Pulmonary artery endothelial cell (primary cell): ENCODE measurements at places on chromosomes 5 and 9. TPM values are rescaled to one million over a fixed set of nuclear protein-coding genes. Genes with fewer than 3 reads are reported as not detected.

DNA sequence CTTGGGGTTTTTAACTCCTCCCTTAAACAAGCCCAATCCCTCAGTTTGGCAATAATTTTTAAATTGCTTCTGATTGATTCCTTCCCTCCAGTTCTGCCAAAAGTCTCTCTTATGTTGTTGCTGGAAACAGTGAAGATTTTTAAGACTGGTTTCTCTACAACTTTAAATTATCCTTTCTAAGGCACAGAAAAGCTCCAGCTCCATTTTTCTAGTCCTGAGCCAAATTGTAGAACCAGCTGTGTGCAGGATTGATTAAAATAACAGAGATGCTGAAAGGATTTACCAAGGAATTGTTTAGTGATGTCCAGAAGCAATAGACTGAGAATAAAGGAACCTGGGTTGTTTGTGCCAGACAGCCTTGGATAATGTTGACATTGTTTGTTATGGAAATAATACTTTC is 111.3 kb downstream of the NUDT12 start:
- no peak for DNase-seq

- DNase-seq = no peak
Measured at GRCh38 chr5:6359555-6360322, 18.6 kb downstream of the MED10 start.

DNA sequence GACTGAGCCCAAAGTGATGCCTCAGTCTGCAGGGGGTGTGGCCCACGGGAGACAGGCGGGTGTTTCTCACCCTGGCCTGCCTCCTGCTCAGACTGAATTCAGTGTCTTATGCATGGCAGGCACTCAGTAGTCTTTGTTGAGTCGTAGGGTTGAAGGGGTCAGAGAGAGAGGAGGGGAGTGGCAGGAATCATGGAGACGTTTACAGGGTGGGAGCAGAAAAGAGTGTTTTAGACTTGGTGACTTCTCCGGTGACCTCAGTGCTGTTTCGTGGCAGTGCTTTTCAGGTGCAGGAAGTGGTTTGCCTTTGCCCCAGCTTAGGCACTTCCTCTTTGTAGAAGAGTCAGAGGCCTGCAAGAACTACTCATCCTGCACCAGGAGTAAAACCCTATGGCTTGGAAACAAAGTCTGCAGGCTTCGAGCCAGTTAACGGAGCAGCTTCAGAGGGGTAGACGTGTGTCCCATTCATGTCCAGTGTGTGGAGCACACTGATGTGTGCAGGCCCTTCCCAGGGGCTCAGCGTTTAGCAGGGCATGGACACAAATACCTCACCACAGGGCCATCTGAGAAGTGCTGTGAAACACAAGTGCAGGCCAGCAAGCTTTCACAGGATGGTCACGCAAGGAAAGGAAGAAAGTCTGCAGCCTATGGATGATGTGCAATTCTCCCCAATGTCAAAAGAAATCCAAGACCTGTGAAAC is 24.5 kb upstream of the SEMA4D start:
- DNase-seq = no peak

DNA sequence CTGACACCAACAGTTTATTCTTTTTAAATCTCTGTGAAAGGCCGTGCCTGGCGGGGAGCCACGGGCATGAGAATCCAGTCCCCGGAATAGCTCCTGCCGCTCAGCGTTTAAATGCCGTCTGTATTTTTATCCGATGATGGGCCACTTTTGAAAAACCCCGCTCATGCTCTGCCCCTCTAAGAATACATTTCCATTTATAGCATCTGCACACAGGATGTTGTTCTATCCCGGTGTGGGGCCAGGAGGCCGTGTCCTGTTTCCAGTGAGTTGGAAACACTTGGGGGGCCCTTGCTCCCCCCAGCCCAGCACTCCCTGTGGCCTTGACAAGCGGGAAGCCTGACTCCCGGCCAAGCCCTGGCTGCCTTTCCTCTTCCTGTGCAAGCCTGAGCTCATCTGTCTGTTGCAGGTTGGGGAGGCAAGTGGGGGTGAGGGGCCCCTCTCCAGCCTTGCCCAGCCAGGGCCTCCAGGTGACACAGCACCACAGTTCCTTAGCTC is 39.0 kb downstream of the ERGIC1 start:
- DNase-seq = no peak

- DNase-seq = no peak
Measured at GRCh38 chr9:87909310-87910041, 8.3 kb upstream of the SPATA31C1 start.

DNA sequence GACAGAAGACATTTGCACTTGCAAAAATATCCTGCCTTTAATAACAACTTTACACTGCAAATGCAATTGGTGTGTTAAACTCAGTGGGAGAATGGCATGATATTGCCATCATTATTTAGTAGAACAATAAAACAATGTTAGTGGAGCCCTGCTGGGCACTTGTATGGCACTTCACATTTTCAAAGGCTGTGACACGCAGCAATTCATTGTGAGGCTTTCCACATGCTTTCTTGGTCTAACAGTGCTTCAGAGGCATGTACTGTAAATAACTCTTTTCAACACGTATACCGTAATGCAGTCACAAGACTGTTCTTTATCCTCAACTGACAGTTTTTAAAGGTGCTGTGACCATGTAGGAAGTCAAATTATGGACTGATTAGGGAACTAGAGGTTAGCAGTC is 155.5 kb upstream of the EPB41L4A start:
- no peak for DNase-seq

The KYAT1 gene
- 11.0 and 12.4 TPM in 2 replicates for total RNA-seq

The SPINK4 gene
- not detected in 2 replicates for total RNA-seq

The WWC1 gene
- total RNA-seq = 0.04 and 0.33 TPM in 2 replicates

The PRR7 gene
- 5.1 and 9.4 TPM in 2 replicates for total RNA-seq

DNA sequence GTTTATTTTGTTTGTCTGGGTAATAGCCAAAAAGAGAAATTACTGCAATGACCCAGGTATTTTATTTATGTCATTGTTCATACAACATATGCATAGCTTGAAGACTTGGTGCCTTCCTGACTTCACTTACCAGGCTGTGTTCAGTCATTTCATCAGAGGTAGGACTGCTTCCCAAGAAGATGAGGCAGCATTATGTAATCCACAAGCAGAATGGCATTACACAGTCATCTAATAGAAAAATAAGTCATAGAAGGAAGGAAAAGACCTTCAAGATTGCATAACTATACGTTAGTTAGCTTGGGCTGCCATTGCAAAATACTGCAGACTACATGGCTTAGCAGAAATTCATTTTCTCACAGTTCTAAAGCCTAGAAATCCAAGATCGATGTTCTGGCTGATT is 167.5 kb downstream of the NMUR2 start:
- DNase-seq = no peak

DNA sequence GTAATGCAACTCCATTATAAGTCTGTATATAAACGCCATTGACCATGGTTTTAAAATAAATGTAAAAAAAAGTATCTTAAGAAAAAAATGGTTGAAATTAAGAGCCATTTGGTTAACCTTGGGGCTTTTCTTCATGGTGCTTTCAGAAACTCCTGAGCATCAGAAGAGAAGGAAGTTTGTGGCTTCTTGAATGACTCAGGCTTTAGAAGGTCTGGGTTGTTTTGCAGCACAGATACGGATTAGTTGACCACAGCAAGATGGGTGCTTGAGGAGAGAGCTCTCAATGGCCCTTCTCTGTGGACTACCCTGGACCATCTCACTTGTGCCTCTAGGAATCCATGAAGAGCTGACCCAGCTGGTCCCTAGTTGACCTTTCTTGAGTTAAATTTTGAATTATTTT is 189.5 kb downstream of the TMEM38B start:
- no peak for DNase-seq

- no peak for DNase-seq
Measured at GRCh38 chr5:126745259-126745992, 31.5 kb upstream of the LMNB1 start.
